ENCODE measurements at places on chromosomes 2 and 18. TPM values are rescaled to one million over a fixed set of nuclear protein-coding genes. Genes with fewer than 3 reads are reported as not detected.

TMEM18 gene
- polyA plus RNA-seq, result 20.0 TPM

DNA sequence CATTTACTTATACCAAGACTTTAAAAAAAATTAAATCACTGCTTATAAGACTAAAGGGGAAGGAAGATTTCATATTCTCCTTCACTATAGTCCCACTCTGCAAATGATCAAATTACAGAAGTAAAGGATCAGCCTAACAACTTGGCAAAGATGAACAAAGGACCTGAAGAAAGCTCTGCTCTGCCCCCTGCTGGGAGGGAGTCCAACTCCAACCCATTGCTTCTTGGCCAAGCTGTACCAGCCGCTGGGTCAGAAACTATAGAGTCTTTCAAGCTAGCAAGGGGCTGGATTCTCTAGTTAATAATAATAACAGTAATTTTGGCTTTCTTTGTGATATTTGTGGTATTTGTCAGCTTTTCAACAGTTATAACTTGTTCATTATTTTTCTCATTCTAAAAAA, 927.0 kb upstream of the CRIM1 start:
- no peak overlapping the region for H3K4me3 ChIP-seq
- no peaks in the 10 kb centered on the region for H3K36me3 ChIP-seq
- no peaks in the 10 kb centered on the region for H3K27me3 ChIP-seq
- no peak for DNase-seq
- H3K4me1 ChIP-seq, result no peaks in the 10 kb centered on the region
- H3K27ac ChIP-seq, result no peak overlapping the region

GRCh38 chr2:199680482-199680881, 170.5 kb downstream of the FTCDNL1 start:
- H3K36me3 ChIP-seq, result no peaks in the 10 kb centered on the region
- DNase-seq, result no peak
- H3K27ac ChIP-seq, result no peak overlapping the region
- H3K4me1 ChIP-seq, result no peaks in the 10 kb centered on the region

GRCh38 chr2:29480426-29480825, 365.2 kb downstream of the CLIP4 start:
- no peaks in the 10 kb centered on the region for H3K27me3 ChIP-seq
- H3K36me3 ChIP-seq, result no peaks in the 10 kb centered on the region
- no peak overlapping the region for H3K4me3 ChIP-seq
- H3K4me1 ChIP-seq, result no peaks in the 10 kb centered on the region
- no peak for DNase-seq

ZEB2 gene
- 34.9 TPM for polyA plus RNA-seq

- no peaks in the 10 kb centered on the region for H3K27me3 ChIP-seq
- no peaks in the 10 kb centered on the region for H3K4me1 ChIP-seq
- no peak for DNase-seq
- H3K4me3 ChIP-seq, result no peak overlapping the region
Measured at GRCh38 chr2:207332480-207333212, 166.9 kb upstream of the KLF7 start.

DNA sequence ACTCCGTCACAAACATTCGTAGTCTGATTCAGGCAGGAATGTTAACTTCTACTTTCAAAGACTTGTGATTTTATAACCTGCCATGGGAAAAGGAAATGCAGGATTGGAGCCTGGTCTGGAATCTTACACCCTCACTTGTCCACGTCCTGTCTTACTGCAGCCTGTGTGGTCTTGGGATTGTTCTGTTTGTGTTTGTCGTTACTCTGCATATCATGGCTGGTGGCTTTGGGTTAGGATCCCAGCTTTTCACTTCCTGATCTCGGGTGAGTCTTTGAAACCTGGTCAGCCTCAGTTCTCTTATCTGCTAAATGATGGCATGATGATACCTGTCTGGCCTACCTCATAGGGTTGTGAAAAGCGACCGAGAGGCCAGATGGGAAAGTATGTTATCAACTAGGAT, 34.6 kb downstream of the SH3BP4 start:
- no peak for DNase-seq
- no peaks in the 10 kb centered on the region for H3K27me3 ChIP-seq
- no peaks in the 10 kb centered on the region for H3K36me3 ChIP-seq
- H3K4me1 ChIP-seq, result peaks cover 43% of the 10 kb centered on the region
- H3K4me3 ChIP-seq, result no peak overlapping the region

DNA sequence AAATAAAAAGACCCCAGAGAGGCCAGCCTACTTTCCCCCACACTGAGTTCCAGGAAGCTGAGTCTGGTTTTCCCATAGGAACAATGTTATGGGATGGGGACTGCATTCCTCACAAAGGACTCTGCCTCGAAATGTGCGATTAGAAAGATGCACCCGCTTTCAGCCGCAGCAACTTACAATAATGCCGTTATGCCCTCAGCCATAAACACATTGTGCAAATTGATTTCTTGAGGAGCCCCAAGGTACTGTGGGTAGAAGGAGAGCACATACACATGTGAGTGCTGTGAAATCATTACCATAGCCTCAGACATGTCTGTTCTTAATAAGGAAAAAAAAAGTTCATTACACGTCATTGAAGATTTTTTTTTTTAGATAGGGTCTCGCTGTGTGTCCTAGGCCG, 64.7 kb downstream of the AGAP1 start:
- H3K27ac ChIP-seq, result no peak overlapping the region
- peaks cover 7% of the 10 kb centered on the region for H3K4me1 ChIP-seq
- no peaks in the 10 kb centered on the region for H3K27me3 ChIP-seq
- no peak overlapping the region for H3K4me3 ChIP-seq
- DNase-seq, result no peak

EVX2 gene
- not detected for polyA plus RNA-seq

- no peak overlapping the region for H3K27ac ChIP-seq
- no peaks in the 10 kb centered on the region for H3K4me1 ChIP-seq
- no peaks in the 10 kb centered on the region for H3K36me3 ChIP-seq
- no peak overlapping the region for H3K4me3 ChIP-seq
Measured at GRCh38 chr2:143192716-143193115, 63.5 kb downstream of the ARHGAP15 start.

DNA sequence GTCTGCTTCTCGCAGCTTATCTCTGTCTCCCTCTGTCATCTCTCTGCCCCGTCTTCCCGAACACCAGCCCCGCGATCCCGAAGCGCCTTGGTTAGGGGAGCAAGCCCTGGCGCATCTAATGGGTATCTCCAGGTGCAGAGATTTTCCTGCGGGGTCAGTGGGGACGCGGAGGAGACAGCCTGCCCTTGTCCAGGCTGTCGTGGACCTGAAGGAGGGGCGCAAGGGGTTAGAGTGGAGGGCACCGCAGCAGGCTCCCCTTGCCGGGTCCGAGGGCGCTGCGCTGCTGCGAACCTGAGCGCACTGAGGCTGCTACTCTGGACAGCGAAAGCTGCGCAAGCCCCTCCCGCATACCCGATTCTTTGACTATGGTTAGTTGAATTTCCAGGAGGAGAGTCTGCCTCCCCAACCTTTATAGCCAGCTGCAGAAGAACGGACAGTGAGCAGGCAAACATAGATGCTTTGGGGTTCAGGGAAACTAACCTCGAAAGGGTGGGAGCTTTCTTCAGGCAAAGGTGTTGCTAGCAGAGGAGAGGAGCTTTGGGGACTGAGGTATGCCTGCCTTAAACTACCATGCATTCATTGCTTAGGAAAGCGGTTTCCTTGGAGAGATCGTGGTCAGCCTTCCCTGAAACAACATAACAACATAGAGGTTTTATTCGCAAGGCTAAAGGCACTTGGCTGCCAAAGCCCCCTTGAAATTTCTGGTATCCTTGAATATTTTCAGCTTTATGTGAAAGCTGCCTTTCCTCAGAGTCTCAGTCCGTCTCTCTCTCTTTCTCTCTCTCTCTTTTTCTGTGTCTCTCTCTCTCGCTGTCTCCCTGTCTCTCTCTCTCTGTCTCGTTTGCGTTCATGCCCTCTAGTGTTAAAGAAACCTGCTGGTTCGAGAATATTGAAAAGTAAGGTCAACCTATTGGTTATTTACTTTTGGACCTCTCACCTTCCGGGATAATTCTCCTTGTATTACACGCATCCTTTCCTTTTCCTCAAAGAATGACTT, 1.6 kb downstream of the GALNT13 start:
- peak; percentile 40 for DNase-seq
- no peak overlapping the region for H3K4me3 ChIP-seq
- H3K27me3 ChIP-seq, result peaks cover 48% of the 10 kb centered on the region
- H3K27ac ChIP-seq, result no peak overlapping the region
- no peaks in the 10 kb centered on the region for H3K4me1 ChIP-seq
- H3K36me3 ChIP-seq, result no peaks in the 10 kb centered on the region

DNA sequence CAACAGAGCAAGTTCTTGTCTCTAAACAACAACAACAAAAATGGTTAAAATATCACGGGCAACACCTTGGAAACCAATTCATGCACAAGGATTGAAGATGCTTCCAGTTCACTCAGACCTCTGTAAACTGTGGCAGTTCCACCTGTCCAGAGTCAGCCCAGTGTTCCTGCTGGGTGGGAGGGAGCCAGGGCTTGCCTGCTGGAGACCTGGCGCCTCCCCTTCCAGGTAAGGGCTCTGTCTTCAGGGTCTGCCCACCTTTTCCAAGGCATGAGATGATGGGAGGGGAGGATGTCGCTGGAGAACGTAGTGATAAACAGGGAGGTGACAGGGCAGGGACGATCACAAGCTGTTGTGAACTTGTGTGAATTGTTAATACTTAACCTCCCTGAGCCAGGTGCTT, 9.8 kb upstream of the GPC1 start:
- no peaks in the 10 kb centered on the region for H3K4me1 ChIP-seq
- DNase-seq, result no peak
- H3K27me3 ChIP-seq, result no peaks in the 10 kb centered on the region
- H3K27ac ChIP-seq, result no peak overlapping the region
- no peaks in the 10 kb centered on the region for H3K36me3 ChIP-seq

DNA sequence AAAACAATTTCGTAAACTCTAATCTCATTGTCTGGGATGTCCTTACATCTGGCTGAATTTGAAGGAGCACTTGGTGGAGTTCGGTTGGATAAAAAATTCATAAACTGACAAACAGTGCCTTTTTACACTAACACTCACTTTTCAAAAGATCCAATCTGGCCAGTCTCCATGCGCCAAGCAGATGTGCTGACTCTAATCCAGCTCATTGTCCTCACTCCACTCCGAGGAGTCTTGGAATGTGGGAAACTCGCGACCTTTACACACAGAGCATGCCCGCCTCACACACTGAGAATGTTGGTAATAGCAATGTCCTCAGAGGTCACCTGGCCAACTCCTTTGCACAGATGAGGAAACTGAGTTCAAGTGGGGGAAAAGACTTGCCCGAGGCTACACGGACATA, 66.8 kb downstream of the XDH start:
- no peaks in the 10 kb centered on the region for H3K36me3 ChIP-seq
- H3K27me3 ChIP-seq, result no peaks in the 10 kb centered on the region
- H3K27ac ChIP-seq, result no peak overlapping the region
- DNase-seq, result no peak

DNA sequence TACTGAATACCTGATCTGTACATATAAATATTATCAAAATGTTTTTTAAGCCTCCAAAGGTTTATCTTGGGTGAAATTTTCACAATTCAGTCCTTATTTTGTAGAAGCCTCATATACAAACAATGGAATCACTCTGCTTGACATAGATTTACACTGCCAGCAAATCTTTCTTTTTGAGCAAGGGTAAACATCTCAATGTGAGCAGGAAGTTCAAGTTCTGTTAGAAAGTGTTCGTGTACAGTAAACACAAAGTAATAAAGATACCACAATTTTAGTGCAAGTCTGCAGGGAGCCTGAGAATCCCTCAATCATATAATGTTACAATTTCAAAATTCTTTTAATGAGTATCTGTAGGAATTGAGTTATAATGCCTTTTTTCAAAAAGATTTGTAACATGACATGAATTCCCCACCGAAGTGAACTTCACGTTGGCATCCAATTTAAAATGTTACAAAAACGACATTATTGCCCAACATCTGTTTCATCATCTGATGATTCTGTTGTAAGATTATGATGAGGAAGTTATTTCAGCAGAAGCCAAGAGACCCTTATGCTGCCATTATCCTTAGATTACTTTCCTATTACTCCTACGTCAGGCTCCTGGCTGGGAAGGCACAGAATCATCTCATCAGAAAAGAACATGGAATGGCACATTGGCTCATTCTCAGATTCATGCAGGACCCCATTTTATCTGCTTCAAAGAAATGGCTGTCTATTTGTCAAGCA, 283.9 kb upstream of the ACVR2A start:
- H3K4me1 ChIP-seq, result no peaks in the 10 kb centered on the region
- no peak overlapping the region for H3K4me3 ChIP-seq
- H3K27me3 ChIP-seq, result no peaks in the 10 kb centered on the region
- DNase-seq, result no peak

LINC00305 gene
- not detected for polyA plus RNA-seq

DNA sequence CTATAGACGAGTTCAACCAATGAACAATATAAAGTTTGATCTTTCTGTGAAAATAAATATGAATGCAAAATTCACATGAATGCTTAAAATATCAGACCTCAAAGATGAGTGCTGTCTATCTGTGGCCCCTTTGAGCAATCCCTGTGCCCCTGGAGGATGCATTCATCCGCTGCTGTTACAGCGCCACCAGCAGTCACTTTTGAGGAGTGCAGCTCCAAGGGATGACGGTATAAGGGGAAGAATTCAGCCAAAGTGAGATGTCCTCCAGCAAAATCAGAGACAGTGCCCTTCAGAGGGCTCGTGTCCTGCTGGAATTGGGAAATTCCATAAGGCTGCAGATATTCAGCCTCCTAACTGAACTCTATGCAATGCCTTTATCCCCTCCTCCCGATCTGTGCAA, 12.0 kb upstream of the CHRNA1 start:
- no peaks in the 10 kb centered on the region for H3K27me3 ChIP-seq
- no peaks in the 10 kb centered on the region for H3K4me1 ChIP-seq
- DNase-seq, result no peak

CRYGD gene
- polyA plus RNA-seq, result not detected

DNA sequence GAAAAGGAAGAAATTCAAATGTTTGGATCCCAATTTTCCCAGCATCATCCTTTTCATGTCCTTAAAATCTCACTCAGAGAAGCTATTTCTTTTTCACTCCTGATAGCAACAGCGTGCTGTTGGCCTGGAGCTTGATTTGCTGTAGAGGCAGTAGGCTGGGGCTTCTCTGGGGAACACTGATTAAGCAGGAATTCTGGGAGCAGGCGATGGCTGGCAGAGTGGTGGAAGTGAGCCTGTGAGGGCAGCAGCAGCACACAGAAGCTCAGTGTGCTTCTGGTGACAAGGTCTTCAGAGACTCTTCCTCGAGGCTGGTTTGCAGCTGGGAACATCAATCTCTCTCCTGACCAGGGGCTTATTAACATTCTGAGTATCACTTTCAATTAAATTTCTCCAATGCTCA, 284.6 kb downstream of the DPP10 start:
- H3K36me3 ChIP-seq, result no peaks in the 10 kb centered on the region
- no peaks in the 10 kb centered on the region for H3K27me3 ChIP-seq
- DNase-seq, result peak; percentile 21
- no peak overlapping the region for H3K27ac ChIP-seq
- no peak overlapping the region for H3K4me3 ChIP-seq
- no peaks in the 10 kb centered on the region for H3K4me1 ChIP-seq

- H3K4me1 ChIP-seq, result no peaks in the 10 kb centered on the region
- no peak overlapping the region for H3K27ac ChIP-seq
- no peak for DNase-seq
- H3K4me3 ChIP-seq, result no peak overlapping the region
- no peaks in the 10 kb centered on the region for H3K36me3 ChIP-seq
- H3K27me3 ChIP-seq, result no peaks in the 10 kb centered on the region
Measured at GRCh38 chr2:66771359-66771976, 336.5 kb downstream of the MEIS1 start.

Data from heart left ventricle (tissue), 16 donors.